ENCODE measurements at places on chromosomes 16 and 17.

- no peak for DNase-seq
These were observed 68.0 kb downstream of the AMFR start for GRCh38 chr16:56357241-56357764.

DNA sequence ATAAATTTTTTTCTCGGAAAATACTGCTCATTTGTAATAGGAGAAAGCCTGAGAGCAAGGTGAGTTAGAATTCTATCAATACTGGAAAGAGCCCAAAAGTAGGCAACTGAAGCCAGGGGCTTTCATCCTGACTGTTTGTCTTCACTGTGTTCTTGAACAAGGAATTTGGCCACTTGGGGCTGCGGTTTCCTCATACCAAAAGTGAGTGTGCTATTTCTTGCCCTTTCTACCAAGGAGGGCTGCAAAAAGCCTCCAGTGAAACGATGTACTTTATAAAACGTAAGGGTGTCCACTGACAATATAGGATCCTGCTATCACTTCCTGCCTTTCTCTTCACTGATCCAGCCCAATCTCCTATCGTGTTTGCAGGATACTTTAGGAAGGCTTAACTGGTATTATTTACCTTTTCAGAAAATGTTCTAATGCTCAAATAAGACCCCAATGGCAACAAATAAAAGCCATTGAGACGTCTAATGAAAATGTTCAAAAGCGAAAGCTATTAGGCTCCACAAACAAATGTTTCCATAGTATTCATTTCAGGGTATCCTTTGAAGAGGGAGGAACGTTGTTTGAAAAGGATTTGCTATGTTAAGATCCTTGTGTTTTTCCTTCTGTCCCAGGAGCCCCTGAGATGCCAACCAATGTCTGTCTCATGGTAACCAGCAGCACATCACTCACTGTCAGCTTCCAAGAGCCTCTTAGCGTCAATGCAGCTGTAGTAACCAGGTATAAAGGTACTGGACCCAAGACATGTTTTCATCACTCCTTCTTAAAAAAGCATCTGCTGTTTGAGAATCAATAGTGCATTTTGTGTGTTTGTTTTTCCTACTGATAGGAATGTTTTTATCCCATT is 219.3 kb upstream of the NOG start:
- DNase-seq, result no peak

GRCh38 chr17:58043221-58044181 is 36.5 kb upstream of the SRSF1 start:
- DNase-seq, result no peak

GRCh38 chr17:77225265-77225664 is 84.5 kb downstream of the SEC14L1 start:
- no peak for DNase-seq

- DNase-seq, result no peak
These were observed 3.3 kb downstream of the ARHGAP23 start for GRCh38 chr17:38431346-38432145.

DNA sequence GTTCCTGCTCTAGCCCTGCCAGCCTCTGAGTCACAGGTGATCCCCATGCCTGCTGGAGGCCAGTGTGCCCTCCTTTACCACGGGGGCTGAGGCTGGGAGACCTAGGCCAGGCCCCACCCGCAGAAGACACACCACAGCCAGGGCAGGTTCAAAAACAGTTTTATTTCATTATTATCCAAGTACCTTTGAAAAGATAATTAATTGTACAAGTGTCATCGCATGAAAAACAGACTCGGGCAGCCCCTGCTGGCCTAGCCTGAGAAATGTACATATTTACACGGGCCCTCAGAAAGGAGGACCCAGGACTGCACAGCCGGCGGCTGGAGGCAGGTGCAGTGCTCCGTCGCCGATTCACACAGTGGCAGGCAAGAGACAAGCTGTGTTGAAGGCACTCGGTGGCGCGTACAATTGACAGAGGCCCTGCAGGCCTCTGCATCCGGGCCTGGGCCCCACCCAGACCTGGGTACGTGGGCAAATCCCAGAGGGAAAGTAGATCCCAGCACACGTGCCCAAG is 4.4 kb downstream of the PDIA2 start:
- no peak for DNase-seq

DNA sequence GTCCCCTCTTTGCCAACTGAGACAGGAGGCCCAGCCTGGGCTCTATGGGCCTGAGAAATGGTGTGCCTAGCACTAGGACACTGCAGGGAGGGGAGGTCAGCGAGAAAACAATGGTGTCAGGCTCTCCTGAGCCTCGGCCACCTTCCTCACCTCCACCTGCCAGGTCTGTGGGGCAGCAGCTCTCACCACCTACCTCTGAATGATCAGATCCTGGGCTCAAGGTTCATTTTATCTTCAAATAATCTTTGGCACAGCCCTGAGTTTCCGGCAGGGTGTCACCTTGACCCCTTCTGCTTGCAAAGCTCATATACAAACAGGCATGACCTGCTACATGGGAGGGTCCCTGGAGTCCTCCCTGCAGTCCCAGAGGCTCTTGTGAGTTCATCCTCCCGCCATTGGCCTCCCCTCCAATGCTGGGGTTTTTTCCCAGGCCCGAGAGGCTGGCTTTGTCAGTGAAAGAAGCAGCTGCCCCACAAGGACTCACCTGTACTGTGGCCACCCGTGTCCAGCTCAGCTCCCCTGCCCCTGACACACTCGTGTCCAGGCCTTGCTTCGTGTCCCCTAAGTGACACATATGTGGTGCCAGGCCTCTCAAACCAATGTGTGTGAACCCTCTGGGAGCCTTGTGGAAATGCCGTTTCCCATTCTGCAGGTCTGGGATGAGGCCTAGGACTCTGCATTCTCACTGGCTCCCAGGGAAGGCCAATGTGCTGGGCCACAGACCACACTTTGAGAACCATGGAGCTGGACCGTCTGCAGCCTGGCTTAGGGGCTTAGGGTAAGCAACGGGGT is 176.8 kb upstream of the CIBAR2 start:
- no peak for DNase-seq

GRCh38 chr17:8121681-8122421 is 2.1 kb downstream of the HES7 start:
- no peak for DNase-seq

DNA sequence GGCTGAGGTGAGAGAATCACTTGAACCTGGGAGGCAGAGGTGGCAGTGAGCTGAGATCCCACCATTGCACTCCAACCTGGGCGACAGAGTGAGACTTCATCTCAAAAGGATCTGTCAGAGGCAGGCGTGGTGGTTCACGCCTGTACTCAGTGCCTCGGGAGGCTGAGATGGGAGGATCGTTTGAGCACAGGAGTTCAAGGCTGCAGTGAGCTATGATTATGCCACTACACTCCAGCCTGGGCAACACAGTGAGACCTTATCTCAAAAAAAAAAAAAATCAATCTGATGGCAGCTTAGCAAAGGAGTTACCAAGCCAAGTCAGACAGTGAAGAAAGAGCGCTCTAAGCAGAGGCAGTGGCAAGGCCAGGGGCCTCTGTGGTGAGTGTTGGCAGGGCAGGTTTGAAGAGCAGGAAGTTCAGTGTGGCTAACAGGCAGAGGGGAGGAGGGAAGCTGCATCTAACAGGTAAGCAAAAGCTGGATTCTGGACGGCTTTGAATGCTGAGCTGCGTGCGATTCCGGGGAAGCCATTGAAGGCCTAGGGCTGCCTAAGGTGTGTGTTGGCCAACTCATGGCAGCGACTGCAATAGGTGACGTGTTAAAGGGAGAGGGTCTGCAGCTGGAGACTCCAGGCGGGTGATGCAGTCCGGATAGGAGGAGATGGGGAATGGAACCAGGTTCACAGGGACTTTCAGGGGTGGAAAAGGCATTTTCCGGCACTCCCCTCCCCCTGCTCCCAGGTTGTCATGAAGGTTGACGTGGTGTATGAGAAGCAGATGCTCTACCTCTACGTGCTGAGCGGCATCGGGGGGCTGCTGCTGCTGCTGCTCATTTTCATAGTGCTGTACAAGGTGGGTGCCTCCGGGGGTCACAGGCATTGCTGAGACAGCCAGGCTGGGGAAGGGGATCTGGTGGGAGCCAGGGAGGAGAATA is 7.0 kb downstream of the ZNF768 start:
- no peak for DNase-seq

- no peak for DNase-seq
These were observed 4.6 kb downstream of the TMUB2 start for GRCh38 chr17:44191369-44191768.

DNA sequence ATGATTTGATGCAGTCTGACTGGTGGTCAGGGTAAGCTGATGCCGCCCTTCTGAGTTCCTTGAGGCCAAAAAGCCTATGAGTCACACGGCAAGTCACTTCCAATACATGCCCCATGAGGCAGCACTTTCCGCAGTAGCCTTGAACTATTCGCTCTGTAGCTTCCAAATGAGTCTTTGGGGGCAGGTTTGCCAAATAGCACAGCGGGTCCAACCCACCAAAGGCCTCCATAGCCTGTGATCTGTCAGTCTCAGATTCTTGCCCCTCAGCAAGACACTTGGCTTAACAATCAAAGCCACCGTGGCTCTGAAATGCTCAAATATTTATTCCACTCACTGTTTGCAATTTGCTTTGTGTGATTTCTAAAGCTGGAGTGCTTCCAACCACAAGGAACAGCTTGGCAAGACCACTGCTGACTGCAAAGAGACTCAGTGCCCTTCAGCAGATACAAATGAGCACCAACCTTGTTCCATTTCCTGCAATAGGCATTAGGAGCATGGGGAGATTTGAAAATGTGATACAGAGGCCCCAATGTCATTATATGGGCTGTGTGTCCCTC is 45.4 kb downstream of the CLEC19A start:
- DNase-seq, result no peak

DNA sequence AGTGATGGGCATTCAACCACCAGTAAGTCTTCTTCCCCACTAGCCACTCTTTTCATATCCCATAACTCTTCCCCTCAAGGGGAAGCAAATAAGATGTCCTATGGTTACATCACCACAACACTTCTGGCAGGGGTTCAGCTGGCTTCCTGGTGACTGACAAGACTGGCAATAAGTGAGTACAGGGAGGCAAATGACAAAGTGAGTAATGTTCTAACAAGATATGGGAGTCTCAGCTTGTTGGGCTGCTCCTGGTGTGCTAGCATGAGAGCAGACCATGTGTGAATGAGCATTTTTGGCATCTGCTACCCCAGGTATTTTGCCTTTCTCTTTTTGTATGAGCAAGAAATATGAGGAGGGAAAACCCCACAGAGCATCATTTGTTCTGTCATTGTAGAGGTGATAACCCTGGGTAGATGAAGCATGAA is 9.9 kb downstream of the TMIGD1 start:
- DNase-seq, result no peak

- no peak for DNase-seq
These were observed 282.6 kb upstream of the IRX3 start for GRCh38 chr16:54568906-54569807.

DNA sequence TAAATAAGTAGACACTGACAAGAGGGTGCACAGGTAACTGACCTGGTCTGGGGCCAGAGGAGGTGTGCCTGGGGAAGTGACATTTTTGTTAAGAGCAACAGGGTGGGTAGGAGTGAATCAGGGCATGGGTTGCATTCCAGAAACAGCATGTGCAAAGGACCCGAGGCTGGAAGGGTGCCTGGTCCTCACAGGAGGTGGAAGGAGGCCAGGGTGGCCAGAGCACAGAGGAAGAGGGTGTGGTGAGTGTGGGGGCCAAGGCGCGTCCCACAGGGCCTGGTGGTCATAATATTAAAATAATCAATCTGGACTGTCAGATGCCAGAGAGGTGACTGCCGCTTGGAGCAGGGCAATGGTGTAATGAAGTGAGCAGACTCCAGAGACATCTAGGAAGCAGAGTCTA is 14.3 kb downstream of the ARHGAP23 start:
- no peak for DNase-seq

- DNase-seq, result no peak
These were observed 149.1 kb upstream of the CHMP6 start for GRCh38 chr17:80842456-80843013.

- DNase-seq, result no peak
These were observed 80.0 kb upstream of the HNF1B start for GRCh38 chr17:37824534-37825485.

DNA sequence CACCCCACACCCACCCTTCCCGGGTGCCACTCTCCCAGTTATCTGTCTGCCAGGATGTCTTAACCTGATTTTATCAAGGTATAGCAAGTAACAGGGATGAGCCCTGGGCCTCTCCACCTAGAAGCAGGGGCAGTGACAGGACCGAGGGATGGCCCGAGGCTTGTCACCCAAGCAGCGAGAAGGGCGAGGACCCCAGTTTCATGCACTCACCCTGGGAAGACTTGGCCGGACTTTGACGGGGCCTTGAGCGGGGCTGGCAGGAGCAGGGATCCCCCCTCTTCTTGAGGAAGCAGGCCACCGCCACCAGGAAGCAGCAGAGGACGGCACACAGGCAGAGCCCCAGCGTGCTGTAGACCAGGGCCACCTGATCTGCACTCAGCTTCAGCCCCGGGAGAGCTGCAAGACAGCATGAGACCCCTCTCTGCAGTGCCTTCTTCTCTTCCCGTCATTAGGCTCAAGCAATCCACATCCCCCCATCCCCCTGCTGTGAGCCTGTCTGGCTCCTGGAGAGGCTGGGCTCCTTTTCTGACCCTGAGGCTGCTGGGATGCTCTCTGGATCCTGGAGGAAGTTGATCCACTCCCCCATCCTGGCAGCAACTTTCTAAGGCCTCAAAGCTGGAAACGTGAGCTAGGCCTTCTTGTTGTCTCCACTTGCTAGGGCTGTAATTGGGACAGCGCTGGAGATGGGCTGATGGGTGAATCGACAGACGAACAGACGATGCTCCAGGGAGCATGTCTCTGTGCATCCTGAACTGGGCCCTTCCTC is 31.6 kb downstream of the TNFRSF13B start:
- no peak for DNase-seq

DNA sequence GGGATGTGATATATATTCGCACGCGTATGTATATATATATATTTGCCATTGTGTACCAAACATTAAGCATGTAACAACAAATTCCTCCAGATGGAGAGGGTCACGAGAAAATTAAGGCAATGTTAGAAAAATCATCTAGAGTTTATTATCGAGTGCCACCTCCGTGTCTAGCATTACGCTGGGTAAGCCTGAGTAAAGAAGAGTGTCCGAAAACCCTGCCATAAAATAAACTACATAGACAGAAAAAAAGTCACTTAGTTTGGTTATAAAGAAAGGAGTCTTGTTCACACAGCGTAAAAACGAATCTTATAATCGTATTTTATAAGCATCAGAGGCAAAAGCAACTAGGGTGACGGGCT is 644 bp upstream of the RHOT1 start:
- DNase-seq, result no peak

GRCh38 chr16:24681793-24682192 is 47.7 kb upstream of the TNRC6A start:
- DNase-seq, result no peak

DNA sequence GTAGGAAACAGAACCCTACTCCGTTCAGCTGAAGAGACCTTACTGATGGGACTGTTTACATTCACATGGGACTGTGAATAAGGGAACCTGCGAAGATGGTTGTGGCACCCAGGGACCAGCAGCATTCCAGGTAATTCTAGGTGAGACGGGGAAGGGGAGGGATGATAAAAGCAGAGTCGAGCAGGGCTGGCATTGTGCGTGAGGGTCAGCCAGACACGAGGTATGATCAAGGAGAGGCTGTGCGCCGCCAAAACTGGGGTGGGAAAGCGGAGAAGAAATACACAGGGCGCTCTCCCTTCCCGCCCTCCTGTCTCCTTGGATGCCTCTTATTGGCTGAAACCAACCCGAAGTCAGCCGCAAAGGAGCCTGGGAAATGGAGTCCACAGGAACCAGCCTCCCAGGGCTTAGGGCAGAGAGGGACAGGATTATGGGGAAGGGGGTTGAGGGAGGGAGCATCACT is 38.4 kb upstream of the CSNK2A2 start:
- peak; percentile 16 for DNase-seq

GRCh38 chr17:35541434-35541833 is 4.0 kb upstream of the SLFN12L start:
- no peak for DNase-seq

GRCh38 chr16:89184933-89185794 is 13.6 kb downstream of the CDH15 start:
- no peak for DNase-seq

GRCh38 chr17:39684369-39685192 is 3.3 kb downstream of the PGAP3 start:
- DNase-seq, result no peak

Measured in stimulated activated CD8-positive, alpha-beta memory T cell treated with anti-CD3 and anti-CD28 coated beads, Interleukin-15, amount 100 ng/mL, for 24 hours (primary cell).